Endothelial cell (in vitro differentiated cells): ENCODE measurements at places on chromosomes 13 and 19.
A peak's percentile ranks its signal among the peaks of the same experiment; 100 is the strongest.

DNA sequence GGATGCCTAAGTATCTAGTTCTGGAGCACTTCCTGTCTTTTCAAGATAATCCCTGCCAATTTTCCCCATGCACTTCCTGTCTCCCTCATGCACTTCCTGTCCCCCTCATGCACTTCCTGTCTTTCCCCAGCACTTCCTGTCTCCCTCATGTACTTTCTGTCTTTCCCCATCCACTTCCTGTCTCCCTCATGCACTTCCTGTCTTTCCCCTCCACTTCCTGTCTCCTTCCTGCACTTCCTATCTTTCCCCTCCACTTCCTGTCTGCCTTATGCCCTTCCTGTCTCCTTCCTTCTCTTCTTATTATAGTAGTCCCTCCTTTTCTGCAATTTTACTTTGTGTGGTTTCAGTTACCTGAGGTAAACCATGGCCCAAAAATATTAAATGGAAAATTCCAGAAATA lies 3.0 kb upstream of the TNNT1 start:
- DNase-seq: no peak

- peak; percentile 90 for DNase-seq
These were observed 2.5 kb downstream of the PRR12 start for GRCh38 chr19:49593233-49594113.

DNA sequence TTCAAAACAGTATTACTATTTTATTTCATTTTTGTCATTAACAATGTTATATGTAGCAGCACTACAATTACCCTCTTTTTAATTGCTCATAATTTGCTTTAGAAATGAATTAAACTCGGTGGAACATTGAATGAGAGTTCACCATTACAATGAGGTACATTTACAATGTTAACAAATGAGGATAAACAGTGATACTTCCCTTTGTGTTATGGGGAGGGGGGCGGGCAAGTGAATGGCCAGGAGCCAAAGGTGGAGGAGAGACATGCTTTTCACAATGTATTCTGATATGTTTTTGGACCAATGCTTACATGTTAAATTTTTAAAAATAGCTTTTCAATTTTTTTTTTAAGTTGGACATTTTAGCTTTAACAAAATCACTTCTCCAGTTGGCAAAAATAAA lies 34.2 kb downstream of the NALCN start:
- DNase-seq: no peak

DNA sequence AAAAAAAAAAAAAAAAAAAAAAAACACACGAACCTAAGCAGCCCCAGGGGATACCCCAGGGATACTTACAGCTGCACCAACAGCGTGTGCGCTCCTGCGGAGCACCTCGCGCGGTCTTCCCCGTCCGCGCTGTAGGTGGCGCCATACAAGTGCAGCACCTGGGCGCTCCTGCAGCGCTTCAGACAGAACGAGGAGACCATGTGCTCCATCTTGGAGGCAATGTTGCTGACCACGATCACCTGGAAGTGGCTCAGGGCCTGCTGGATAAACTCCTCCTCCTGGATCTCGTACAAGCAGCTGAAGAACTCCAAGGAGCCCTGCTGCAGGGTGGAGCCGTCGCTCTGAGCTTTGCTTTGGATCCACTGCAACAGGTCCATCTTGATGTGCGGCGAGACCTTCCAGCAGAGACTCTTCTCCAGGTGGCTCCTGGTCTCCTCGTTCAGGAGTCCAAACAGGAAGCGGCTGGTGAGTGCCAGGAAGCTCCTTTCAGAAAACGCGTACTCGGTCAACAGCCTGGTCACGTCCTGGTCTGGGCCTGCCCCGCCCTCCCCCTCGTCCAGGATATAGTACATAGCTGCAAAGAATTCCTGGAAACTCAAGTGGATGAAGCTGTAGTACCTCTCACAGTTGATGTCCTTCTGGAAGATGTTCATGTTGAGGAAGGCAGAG lies 14.5 kb downstream of the NLRP12 start:
- peak; percentile 36 for DNase-seq

GRCh38 chr13:26221721-26222519 lies at the start of gene RNF6:
Gene RNF6, minus strand, starts transcription at chr13:26222314. Its CDS starts 2,665 bp downstream, at chr13:26219649.
- peak; percentile 77 for DNase-seq

- DNase-seq: no peak
These were observed 200.1 kb downstream of the NDFIP2 start for GRCh38 chr13:79681069-79681468.

- no peak for DNase-seq
These were observed 4.8 kb upstream of the WDR18 start for GRCh38 chr19:979318-979741.

DNA sequence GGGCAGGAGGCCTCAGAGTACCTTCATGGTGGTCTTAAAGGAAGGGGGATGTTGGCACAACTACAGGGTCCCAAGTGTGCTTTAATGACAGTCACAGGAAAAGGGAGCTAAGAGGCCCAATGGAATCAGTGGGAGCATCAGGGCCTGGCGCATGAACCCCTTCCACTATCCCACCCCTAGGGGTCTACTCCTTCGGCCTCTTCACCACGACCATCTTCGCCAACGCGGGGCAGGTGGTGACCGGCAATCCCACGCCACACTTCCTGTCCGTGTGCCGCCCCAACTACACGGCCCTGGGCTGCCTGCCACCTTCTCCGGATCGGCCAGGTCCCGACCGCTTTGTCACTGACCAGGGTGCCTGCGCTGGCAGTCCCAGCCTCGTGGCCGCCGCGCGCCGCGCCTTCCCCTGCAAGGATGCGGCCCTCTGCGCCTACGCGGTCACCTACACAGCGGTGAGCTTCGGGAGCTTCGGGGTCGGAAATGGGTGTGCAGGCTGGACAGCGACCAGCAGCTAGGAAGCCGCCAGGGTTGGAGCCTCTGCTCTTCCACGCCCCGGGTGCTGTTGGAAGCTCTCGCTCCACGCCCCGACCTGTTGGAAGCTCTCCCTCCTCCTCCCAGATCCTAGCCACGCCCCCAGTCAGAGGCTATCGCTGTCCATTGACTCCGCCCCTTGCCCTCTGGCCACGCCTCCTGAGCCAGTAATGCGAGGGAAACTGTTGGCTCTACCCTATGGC lies 6.0 kb downstream of the PLPPR2 start:
- DNase-seq: peak; percentile 80

DNA sequence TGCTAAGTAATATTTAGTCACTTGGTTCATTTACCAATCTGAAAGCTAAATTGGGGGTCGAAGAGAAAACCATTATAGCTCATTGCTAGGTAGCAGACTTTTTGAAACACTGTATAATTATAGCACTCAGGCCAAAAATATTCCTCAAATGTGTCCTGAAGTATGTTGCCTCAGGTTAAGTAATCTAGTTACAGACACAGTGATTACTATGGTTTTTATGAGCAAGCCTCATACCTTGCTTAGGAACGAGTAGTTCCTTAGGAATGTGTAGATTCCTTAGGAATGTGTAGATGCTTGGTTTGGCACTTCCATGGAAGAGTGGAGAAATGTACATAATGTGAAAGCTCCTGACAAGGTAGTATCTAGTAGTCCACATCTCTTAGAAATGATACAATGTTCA lies 387.5 kb downstream of the LMO7 start:
- no peak for DNase-seq

GRCh38 chr19:58154287-58154678 lies 3.7 kb upstream of the ZNF329 start:
- DNase-seq: peak; percentile 15

DNA sequence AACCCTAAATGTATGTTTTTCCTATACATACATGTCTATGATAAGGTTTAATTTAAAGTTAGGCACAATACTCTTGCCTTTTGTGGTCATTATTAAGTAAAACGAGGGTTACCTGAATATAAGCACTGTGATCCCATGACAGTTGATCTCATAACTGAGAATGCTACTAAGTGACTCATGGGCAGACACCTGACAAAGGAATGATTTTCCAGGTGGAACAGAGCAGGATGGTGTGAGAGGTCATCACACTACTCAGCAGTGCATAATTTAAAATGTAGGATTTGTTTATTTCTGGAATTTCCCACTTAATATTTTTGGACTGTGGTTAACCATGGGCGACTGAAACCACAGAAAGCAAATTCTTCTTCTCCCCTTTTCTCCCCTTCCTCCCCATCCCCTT lies 178.9 kb downstream of the UGGT2 start:
- DNase-seq: no peak

DNA sequence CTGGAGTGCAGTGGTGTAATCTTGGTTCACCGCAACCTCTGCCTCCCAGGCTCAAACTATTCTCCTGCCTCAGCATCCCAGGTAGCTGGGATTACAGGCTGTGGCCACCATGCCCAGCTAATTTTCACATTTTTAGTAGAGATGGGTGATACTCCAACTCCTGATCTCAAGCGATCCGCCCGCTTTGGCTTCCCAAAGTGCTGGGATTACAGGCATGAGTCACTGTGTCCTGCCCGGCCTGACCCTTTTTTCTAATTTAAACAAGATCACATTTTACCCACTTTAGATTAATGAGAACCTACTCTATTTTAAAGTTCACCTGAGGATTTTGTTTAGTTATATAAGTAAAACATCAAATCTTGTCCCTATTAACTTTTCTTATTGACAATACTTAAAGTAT lies 91.8 kb upstream of the POSTN start:
- DNase-seq: no peak

GRCh38 chr13:101618440-101619187 lies 166.1 kb downstream of the ITGBL1 start:
- no peak for DNase-seq

DNA sequence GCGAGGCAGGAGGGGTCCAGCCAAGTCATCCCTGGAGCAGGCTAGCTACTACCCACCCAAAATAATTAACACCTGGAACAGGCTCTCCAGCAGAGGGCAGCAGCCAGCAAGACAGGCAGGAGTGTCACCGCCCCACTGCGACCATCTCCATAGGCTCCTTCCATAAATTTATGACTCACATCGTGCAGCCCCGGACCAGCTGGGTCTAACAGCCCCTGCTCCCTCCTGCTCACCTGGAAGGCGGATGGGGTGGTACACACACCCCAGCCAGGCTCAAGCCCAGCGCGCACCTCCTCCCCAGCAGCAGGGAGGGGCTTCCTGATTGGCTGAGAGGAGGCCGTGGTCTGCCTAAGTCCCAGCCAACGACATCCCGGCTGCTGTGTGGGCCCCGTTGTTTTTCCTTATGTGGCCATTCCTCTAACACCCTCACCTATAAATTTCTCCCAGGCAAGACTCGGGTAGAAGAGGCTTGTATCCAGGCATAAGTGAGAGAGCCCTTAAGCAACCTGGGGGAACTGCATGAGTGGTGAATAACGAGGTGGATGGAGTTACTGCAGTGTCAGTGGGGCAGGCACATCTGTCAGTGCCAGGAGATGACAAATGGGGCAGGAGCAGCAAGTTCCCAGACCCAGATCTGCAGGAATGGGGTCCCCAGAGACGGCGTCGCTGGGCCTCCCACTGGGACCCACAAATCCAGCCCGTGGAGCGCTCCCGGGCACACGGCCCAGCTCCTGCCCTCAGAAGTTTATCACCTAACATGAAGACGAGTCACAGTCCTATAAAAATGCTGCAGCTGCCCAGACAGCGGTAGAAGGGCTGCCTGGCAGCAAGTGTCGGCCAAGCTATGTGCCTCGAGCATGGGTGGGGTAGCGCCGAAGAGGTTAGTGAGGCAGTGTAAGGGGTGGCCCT lies 43.1 kb downstream of the CEBPG start:
- DNase-seq: peak; percentile 86
